ENCODE measurements at places on chromosomes 13 and 19.

GRCh38 chr19:14770944-14771839, 7.2 kb downstream of the ADGRE2 start:
- peak; percentile 23 for DNase-seq

DNA sequence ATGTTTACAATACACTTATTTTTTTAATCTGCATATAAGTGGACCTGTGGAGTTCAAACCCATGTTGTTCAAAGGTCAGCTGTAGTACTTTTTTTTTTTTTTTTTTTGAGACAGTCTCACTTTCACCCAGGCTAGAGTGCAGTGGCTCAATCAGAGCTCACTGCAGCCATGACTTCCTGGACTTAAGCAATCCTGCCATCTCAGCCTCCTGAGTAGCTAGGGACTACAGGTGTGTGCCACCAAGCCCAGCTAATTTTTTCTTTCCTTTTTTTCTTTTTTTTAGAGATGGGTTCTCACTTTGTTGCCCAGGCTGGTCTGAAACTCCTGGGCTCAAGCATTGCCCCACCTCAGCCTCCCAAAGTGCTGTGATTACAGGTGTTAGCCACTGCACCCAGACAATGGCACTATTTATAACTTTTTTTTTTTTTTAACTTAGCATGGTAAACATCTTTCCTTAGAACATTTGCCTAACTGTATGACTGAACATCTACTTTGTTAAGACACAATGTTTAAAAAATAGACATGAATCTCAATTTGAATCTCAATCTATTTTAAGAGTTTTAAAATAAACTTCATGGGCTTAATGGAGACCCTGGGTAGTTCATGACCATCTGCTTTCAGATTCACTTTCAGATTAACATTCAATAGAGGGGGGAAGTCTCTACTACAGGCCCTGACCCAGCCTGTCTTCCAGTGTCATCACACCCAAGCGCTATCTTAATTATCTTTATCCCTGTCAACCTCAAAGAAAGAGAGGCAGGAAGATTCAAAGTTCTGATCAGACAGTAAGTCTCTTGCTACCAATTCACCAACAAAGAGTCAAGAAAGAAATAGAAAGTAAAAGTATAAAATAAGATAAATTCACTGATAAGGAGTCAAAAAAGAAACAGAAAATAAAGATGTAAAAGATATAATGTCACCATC, 97.7 kb upstream of the DOCK9 start:
- DNase-seq: no peak

- DNase-seq: no peak
These were observed 667 bp upstream of the MBNL2 start for GRCh38 chr13:97221466-97221865.

- DNase-seq: peak; percentile 91
These were observed at the start of gene RHPN2 for GRCh38 chr19:33064792-33065550. TSS of gene RHPN2 (minus strand) at chr19:33064888. CDS start at chr19:33064852, 36 bp downstream.

DNA sequence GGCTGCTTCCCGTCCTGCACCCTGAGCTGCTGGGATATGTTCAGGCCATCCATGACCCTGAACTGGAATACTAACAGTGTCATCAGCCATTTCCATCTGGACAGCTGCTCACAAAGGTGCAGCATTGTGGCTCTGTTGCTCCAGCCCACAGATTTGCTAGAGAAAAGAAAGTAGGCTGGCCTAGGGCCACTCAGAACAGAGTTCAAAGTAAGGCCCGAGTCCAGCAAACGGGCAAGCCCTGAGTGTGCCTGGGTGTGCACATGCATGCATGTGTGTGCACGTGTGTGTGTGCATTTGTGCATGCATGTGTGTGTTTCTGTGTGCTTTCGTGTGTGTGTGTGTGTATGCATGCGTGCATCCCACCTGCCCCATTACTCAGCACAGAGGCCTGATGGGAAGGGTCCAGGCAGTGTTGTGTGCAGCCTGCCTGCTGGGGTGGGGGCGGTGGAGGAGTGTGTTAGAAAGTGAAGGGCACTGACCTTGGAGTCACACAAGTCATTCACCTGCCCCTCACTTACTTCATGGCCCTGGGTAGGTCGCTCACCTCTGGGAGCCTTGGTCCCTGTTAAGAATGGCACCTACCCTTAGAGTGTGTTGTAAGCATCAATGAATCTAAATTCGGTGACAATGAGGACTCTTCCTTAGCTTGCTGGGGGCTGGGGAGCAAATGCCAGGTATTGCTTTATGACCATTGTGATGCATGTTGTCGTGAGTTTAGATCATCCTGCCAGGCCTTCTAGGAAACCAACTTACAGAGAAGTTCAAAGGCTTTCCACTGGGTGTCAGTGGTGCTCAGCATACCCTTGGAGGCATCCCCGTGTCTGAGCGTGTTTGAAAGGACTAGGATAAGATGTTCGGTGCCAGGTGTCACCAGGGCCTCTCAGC, 53.2 kb downstream of the GPR12 start:
- DNase-seq: peak; percentile 76

- DNase-seq: peak; percentile 68
These were observed 116.2 kb upstream of the ZNF536 start for GRCh38 chr19:30255791-30256495.

DNA sequence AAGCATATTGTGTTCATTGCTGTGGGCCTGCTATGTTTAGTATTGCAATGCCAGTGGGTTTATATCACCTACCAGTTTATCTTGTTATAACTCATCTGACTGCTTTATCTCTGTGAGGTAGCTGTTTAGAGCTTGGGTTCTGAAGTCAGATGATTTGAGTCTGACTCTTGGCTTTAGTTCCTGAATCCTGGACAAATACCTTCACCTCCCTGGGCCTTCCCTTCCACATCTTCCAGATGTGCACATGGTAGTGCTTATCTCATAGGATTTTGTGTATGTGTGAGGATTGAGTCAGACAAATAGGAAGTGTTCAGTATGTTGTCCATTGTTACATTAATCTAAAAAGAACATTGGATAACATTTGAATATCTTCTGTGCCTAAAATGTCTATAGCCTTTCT, 63.5 kb upstream of the ANKRD10 start:
- DNase-seq: no peak

DNA sequence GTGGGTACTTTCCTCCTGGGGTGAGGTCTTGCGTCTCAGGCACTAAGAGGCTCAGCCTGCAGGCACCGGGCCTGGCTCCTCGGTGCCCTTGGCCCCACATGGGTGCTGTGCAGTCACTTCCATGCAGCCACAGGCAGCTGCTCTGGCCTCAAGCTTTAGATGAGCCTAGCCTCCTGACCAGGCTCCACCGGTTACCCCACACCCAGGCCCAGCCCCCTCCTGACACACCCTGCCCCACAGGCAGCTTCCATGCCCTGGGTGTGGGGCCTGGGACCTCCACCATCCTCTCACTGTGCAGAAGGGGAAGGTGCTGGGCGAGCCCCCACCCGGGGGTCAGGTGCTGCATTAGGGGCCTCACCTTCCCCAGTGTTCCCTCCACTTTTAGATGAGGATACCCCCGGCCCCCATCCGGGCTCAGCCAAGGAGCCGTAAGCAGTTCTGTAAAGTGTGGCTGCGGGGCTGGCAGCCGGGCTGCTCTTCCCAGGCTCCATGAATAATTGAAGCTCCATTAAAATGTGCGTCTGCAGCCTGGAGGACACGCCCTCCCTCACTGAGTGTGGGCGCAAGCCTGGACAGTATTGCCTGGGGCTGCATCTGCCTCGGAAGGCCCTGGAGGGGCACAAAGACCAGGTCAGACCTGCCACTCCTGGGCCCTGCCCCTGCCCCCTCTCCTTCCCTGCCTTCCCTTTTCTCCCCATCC, 72.5 kb upstream of the KCTD15 start:
- no peak for DNase-seq

DNA sequence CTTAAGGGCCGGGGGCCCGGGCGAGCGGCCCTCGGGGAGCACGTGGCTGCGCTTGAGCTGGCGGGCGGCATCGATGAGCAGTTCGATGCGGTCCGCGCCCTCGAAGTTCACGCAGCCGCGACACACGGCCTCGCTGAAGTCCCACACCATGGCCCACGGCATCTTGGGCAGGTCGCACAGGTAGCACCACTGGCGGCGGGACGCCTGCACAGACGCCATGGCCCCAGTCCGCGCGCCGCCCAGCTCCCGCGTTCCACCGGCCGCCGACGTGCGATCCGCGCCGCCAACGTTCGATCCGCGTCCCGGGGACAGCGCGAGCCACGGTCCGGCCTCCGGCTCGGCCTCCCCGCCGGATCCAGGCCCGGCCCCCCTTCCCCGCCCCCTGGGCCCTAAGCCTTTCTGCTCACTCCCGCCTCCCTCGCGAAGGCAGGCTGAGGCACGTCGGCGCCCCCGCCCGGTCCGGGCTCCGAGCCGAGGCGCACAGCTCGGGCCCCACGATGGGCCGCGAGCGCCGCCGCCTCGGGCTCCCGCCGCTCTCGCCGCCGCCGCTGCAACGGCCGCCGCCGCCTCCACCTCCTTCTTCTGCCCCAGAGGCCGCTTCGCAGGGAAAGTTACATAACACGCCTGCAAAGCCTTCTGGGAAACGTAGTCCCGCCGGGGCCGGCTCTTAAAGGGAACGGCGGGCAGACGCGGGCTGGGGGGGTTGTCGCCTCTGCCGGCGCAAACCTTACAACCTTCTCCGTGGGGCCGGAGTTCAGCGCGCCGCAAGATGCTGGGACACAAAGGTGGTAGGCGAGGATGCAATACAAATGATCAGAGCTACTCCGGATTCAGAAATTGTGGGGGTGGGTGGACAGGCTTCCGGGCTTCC, at the start of gene IRF2BP1:
TSS of gene IRF2BP1 (minus strand) at position 586 of the 871 bp plus-strand sequence. CDS start at position 219, 367 bp downstream.
- peak; percentile 98 for DNase-seq

- DNase-seq: no peak
These were observed 1100.7 kb upstream of the MIR17HG start for GRCh38 chr13:90246687-90247345.

DNA sequence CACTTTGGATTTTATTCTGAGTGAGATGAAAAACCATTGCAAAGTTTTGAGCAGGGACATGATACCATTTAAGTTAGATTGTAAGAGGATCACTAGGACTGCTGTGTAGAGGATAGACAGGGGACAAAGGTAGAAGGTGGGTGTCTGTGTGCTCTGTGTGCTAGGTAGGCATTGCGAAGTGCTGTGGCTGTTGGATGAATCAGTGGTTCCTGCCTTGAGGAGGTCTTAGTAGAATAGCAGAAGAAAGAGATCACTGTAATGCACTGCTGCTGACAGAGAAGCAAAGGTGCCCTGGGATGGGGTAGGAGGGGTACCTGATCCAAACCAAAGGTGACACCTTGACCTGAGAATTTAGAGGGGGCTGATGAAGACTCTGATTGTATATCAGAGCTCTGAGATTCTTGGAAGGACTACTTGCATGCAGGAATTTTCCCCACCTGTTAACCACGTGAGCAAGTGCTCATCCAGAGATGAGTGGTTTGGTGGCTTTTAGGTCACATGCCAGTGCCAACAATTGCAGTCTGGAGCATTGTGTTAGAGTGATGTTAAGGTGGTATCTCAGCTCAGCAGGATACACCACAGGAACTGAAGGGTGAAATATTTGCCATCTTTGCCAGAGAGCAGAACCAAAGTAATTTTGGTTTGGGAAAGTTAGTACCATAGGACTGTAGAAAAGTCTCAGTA, 10.8 kb downstream of the WASF3 start:
- no peak for DNase-seq

- DNase-seq: no peak
These were observed 17.5 kb upstream of the HTR2A start for GRCh38 chr13:46914341-46914740.

GRCh38 chr13:30725326-30726085, 9.8 kb upstream of the ALOX5AP start:
- DNase-seq: no peak

GRCh38 chr13:24148414-24149235, 11.9 kb upstream of the SPATA13 start:
- DNase-seq: no peak

GRCh38 chr13:70080012-70080411, 27.6 kb upstream of the ATXN8OS start:
- DNase-seq: no peak

DNA sequence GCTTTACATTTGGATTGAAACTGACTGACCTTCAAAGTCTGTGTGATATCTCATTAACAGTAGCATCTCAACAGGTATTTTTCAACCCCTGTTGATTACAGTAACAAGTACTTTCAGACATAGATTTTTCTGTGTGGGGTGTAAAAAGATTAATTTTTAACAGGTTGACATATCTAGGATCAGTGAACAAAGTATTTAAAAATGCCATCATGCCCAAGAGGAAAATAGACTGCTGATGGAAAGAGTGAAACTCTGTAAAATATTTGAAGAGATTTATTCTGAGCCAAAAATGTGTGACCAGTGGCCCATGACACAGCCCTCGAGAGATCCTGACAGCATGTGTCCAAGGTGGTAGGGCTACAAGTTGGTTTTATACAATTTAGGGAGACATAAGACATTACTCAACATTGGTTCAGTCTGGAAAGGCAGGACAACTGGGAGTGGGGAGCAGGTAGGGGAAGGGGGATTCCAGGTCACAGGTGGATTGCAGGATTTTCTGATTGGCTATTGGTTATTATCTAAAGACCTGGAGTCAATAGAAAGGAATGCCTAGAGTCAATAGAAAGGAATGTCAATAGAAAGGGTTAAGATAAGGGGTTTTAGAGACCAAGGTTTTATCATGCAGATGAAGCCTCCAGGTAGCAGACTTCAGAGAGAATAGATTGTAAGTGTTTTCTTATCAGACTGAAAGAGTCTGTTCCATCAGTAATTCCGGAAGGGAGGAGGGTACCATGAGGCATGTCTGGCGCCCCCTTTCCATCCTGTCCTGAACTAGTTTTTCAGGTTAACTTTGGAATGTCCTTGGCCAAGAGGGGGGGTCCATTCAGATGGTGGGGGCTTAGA, 29.1 kb downstream of the TNFRSF19 start:
- peak; percentile 38 for DNase-seq

DNA sequence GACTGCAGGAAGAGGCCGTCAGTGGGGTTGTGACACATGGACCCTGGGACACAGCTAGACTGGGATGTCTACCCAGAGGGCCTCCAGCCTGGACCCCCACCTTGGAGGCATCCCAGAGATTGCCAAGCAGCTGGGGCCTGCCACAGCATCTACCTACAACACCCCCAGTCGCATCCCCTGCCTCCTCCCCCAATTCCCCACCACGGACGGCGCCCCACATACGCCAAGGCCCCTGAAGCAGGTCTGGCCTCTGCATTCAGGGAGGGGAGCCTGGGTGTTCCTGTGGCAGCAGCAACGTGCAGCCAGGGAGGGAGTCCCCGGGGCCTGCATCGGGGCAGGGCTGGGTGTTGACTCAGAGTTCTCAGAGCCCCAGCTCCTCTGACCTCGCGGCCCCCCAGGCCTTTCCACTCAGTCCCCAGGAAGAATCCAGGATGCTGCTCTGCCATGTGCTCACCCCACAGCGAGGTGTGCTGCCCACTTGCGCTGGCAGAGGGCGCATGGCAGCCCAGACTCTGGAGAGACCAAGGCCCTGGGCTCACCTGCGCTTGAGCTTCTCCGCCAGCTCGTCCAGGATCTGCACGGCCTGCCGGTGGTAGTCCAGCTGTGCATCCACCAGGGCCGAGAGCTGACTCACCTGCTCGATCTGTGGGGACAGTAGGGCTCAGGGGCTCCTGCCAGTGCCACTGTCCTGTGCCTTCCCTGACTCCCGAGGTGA, 19.6 kb downstream of the MPND start:
- peak; percentile 42 for DNase-seq

All from neural progenitor cell (in vitro differentiated cells).